ENCODE measurements at places on chromosomes 4 and X.

DNA sequence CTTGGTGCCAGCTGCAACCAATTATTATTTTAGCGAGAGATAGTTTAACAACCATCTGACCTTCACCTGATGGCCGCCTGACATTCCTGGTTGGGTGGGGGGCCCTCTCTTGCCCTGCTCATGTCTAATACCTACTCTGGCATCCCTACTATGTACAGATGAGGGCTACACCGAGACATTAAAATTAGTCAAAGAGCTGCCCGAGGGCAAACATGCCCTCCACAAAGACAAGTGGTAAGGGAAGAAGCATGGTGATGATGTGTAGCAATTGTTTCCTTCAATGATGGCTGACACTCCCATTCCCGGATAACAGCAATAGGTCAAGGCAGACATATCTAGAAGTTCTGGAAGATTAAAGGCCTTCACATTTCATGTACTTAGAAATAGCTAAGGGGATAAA lies 49.6 kb downstream of the MAP7D3 start:
- no peak for DNase-seq

GRCh38 chr4:90603540-90603939 lies 476.3 kb downstream of the CCSER1 start:
- DNase-seq, result no peak

- no peak for DNase-seq
Measured at GRCh38 chrX:140709421-140709846, at the start of gene LINC00632. Gene LINC00632, plus strand, starts transcription at chrX:140709759.

DNA sequence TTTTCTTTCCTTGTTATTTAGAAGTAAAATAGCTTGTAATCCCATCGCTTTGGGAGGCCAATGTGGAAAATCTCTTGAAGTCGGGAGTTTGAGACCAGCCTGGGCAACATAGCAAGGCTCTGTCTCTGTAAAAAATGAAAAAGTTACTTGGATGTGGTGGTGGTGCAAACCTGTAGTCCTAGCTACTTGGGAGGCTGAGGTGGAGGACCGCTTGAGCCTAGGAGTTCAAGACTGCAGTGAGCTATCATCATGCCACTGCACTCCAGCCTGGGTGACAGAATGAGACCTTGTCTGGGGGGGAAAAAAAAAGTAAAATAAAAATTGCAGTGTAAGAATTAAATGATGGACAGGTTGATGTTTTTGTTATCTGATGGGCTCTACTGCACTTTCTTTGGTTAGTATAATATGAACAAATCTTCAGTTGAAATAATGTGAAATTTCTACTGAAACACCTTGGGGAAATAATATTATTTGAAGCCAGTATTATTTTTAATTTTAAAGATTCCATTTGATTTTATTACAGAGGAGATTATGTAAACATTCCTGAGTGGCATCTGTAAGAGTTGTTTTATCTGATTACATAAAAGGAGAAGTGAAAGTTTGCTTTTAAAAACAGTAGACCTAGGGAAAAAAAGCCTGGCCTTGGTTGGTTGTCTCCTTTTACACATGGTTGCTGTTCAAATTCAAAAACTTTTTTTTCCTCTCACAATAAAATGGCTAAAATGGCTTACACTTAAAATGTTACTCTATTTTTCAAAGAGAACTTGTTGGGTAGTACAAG lies 10.5 kb upstream of the NDUFC1 start:
- DNase-seq, result no peak

GRCh38 chr4:6469898-6470501 lies 2.4 kb downstream of the PPP2R2C start:
- no peak for DNase-seq

DNA sequence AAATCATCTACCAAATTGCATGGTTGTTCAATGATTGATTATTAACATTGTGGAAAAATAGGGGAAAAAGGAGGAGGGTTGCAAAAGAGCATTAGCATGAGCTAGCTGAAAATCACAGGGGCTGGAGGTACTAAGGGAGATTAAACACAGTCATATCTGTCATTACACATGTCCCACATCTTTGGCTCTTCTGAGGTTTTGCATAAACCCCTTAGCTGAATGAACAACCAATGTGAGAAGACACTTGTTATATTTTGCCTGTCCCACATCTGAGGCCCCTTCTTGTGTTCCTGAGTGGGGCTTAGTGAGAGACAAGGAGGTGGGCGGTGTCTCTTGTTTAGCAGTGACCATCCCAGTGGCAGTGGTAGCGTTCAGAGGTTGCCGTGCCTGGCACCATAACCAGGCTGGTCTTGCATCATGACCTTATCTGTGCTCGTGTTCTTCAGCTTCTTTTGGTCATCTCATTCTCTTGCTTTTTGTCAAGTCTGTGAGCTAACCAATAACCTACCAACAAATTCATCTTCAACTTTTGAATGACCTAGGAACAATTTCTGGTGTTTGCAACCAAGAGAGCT lies 95.6 kb downstream of the MID1IP1 start:
- no peak for DNase-seq

- no peak for DNase-seq
Measured at GRCh38 chrX:18855919-18856644, 127.8 kb downstream of the PHKA2 start.

GRCh38 chr4:27149541-27150212 lies 289.0 kb downstream of the STIM2 start:
- no peak for DNase-seq

GRCh38 chr4:47668810-47669408 lies 169.0 kb downstream of the CORIN start:
- DNase-seq, result peak; percentile 44

DNA sequence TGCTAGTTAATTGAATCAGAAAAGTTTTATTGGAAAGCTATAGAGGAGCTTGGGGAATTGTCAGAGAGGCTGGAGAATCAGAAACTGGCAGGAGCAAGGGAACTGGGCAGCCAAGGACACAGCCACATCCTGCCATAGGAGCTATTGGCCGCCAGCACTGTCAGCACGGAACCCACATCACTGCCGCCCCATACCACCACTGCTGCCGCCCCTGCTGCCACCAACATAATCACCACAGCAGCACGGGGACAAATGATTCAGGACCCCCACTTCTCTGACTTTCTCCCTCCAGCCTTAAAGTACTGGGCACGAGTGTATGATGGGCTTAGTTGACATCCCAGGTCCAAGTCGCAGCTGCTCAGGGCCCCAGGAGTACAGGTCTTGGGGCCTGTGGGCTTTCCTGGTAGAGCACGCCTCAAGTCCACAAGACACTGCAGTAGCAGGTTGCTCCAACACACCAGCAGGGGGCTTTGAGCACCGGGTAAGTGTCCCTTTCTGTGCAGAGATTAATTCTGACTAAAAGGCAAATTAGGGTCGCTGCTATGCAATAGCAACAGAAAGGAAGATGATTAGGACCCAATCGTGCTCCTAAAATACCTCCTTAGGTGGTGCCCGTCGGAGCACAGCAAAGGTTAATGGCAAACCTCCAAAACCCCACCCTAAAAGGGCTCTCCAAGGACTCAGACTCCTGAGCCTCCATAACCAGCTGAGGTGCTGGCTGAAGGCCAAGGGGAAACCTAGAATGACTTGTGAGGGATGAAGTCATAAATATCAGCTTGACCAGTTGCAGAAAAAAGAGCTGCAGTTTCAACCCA lies 6.9 kb downstream of the PJA1 start:
- DNase-seq, result peak; percentile 86
